ENCODE measurements at places on chromosomes 11 and 22.

- no peak for DNase-seq
Observed at GRCh38 chr11:45379162-45379863, 93.2 kb upstream of the SYT13 start.

GRCh38 chr11:105206633-105207032, 67.1 kb upstream of the CARD18 start:
- no peak for DNase-seq

DNA sequence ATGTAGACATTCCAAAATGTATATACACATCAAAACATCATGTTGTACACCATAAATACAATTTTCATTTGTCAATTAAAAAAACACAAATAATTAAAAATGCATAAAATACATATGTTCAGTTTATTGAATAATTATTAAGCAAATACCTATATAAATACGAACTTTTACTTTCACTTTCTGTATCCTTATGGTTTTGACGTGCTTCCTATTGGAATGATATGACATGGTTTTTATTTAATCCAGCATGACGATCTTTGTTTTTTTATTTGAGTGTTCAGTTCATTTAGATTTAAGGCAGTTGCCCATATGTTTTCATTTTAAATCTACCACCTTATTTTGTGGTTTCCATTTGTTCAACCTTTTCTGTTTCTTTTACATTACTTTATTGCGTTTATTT, 198.3 kb upstream of the PLET1 start:
- no peak for DNase-seq

- DNase-seq: no peak
Observed at GRCh38 chr11:9616858-9617257, 43.4 kb downstream of the WEE1 start.

DNA sequence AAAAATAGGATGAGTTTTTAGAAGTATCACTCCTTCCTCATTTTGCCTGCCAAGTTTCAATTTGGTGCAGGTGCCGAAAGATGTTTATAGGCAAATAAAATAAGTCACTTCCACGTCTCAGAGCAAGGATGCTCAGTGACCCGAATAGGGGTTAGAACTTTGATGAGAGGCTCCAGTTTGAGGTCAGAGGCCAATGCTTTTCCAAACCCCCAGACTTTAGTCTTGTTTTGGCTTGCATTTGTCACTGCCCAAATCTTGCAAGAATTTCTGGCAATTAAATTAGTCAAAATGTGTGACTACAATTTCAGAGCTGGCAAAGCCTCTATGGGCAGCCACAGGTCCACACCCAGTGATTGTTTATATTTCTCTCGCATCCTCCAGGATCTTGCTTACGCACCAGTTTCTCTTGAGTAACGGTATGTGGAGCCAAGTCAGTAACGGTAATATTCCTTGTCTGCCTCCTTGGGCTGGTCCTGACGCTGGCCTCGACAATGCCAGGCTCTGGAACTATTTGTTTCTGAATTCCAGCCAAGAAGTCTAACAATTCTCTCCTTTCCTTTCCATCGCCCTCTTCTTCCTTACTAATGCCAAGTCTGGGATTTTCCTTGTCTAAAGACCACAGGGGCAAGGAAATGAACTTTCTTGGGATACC, 9.9 kb upstream of the NUP160 start:
- no peak for DNase-seq

GRCh38 chr11:89201138-89201537, 23.5 kb downstream of the TYR start:
- no peak for DNase-seq
